ENCODE measurements at places on chromosomes 11 and 22.

- DNase-seq, result no peak
Measured at GRCh38 chr11:1195682-1196515, 27.0 kb upstream of the MUC5B start.

GRCh38 chr11:35358391-35358790 is 61.0 kb downstream of the SLC1A2 start:
- DNase-seq, result no peak

DNA sequence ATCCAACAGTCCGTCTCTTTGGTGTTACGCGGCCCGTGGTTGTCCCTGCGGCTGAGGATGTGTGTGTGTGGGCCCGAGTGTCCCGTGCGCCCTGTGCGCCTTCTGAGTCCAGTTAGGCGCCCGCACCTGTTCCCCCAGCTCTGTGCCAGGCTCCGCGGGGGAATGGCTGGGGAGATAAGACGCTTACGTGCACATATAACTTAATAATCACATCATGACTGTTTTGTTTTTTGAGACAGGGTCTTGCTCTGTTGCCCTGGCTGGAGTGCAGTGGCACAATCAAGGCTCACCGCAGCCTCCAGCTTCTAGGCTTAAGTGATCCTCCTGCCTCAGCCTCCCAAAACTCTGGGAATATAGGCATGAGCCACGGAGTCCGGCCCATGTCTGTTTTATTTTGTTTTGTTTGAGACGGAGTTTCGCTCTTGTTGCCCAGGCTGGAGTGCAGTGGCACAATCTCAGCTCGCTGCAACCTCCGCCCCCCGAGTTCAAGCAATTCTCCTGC is 817 bp downstream of the ARL2 start:
- no peak for DNase-seq

GRCh38 chr11:4830346-4830745 is 9.2 kb downstream of the OR51F2 start:
- no peak for DNase-seq

DNA sequence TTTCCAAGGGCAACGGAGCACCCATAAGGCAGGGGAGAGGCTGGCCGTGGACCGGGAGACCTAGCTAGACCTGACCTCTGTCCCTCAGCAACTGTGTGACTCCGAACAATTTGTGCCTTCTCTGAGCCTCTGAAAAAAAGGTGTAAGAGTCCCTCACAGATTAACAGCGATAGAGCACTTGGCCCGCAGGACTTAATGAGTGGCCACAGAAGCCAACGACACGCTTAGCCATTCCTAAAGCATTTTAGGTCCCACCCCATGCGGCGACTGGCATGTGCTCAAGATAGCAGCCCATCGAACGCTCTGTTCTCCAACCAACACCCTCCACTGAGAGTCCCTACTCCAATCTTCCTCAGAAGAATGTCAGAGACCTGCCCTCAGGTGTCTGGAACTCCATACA is 1.5 kb downstream of the SULT4A1 start:
- no peak for DNase-seq

DNA sequence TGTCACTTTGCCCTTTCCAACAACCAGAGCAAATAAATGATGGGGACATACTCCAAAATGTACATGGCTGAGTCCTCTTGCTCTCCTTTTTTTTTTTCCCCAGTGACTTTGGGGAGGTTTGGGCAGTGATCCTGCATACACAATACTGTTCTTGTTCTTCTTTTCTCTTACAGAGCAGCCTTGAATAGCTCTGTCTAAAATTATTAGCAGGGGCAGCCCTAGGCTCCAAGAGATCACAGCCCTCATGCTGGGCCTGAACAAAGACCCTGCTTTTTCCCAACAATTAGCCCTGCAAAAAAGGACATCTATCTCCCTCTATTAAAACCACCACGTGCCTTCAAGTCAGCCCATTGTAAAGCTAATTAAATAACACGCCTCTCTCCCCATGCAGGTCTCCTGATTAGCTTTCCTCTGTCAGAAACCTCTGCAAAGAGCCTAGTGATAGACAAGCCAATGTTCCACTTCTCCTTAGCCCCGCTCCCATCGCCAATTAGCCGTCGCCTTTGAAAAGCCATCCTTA is 54.7 kb downstream of the ETS1 start:
- DNase-seq, result no peak

- DNase-seq, result peak; percentile 65
Measured at GRCh38 chr11:124793466-124794278, 6.5 kb downstream of the MSANTD2 start.

- no peak for DNase-seq
Measured at GRCh38 chr22:27588268-27588667, 213.3 kb downstream of the MN1 start.

GRCh38 chr22:37599153-37599552 is 9.5 kb upstream of the GGA1 start:
- DNase-seq, result no peak

GRCh38 chr11:19382131-19382611 is 141.4 kb upstream of the E2F8 start:
- DNase-seq, result no peak
